ENCODE measurements at places on chromosomes 3 and 15.

DNA sequence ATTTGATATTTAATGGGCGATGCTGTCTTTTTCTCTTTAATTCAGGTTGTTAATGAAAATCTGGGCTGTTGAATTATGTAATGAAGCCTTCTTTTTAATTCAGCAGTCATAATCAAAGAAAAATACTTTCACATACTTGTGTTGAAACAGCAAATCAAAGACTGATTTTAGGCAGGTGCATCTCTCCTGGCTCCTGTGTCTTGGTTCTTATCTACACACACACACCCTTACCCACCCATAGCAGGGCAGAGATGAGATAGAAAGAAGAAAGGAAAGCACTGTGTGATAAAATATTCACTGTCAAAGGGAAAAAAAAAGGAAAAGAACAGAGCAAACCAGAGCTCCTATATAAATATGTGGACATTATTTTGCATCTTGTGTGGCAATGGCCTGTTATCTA lies 130.6 kb upstream of the CGNL1 start:
- DNase-seq, result no peak

GRCh38 chr3:122497425-122497824 lies 17.3 kb downstream of the KPNA1 start:
- DNase-seq, result peak; percentile 94

DNA sequence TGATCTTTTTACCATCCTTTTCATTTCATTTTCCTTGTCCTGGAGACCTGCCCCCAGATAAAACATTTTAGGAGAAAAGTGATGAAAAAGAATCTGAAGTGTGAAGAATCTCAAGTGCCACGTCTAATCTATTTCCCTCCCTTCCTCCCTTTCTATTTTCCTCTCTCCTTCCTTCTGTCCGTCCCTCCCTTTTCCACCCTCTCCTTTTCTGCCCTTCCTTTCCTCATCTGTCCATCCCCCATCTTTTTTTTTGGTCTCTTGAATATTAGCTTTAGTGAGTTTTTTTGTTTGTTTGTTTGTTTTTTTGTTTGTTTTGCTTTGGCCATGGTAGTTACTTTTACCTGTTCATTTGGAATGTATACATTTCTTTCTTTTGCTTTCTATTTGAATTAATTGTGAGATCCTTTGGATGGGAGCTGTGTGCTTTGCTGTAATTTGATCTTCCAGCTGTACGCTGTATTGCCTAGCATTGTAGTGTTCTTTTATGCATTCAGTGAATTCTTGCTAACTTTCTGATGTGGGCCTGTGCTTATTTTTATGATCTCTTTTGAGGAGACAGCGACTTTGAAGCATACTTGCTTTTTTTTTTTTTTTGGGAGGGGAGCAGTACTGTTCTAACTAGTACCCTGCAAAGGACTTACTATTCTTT lies 19.2 kb downstream of the CDIN1 start:
- no peak for DNase-seq

DNA sequence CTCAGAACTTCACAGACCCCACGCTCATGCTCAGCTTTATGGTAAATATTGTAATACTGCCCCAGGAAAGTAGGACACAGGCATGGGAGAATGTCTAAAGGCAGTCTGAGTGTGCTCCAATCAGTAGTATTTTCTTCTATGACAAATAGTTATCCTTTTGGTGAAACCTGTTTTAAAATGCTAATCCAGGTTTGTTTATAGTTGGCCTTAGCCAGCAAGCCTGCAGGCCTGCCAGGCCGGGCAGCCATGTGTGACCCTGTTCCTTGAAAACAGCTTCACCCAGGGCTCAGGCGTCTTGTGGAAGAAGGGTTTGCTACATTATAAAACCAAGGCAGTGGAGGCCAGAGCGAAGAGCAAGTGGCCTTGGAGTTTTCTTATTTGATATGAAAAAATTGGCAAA lies 104.7 kb downstream of the SEMA6D start:
- no peak for DNase-seq

- DNase-seq, result no peak
These were observed 23.8 kb downstream of the DAG1 start for GRCh38 chr3:49493901-49494300.

GRCh38 chr3:30974071-30974470 lies 79.6 kb upstream of the GADL1 start:
- no peak for DNase-seq

Data from AG09309 (cell line).